Activated effector memory CD4-positive, alpha-beta T cell treated with anti-CD3 and anti-CD28 coated beads, Interleukin-2, amount 50 U/mL, for 16 hours (primary cell): ENCODE measurements at places on chromosomes 6 and 20.

- no peak for DNase-seq
Observed at GRCh38 chr6:120994573-120994967, 339.7 kb downstream of the TBC1D32 start.

DNA sequence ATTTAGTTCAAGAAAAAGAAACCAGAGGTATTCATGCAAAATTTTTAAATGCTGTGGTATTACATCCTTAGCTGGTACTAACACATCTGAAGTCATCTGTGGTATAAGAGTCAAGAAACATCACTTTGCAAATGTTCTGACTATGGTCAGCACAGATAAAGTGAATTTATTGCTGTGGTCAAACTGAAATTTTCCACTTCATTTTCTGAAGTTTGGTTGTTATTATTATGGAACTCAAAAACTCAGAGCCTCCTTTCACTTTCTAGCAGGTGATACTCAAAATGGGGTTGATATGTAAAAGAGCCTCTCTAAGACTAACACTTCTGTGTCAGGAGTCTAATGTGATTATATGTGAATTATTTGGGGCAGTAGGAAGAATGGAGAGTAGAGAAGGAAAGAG is 257.8 kb downstream of the RNGTT start:
- DNase-seq = no peak

DNA sequence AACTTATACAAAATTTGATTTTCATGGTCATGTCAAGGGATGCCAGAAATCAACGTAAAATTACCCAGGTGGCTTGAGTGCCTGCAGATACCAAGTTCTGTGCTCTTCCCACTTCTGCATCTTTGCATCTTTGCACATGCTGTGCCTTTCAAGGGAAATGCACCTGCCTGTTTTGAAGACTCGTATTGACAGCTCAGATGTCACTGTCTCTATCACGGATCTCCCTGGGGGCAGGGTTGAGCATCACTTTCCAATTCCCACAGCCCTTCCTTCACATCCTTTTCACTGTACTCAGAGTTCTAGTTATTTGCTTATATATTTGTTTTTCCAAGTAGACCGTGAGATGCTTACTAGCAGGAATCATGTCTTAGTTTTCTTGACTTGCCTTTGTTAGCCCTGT is 274.2 kb downstream of the CDH26 start:
- no peak for DNase-seq

- no peak for DNase-seq
Observed at GRCh38 chr6:38974389-38975151, 74.0 kb upstream of the GLP1R start.

DNA sequence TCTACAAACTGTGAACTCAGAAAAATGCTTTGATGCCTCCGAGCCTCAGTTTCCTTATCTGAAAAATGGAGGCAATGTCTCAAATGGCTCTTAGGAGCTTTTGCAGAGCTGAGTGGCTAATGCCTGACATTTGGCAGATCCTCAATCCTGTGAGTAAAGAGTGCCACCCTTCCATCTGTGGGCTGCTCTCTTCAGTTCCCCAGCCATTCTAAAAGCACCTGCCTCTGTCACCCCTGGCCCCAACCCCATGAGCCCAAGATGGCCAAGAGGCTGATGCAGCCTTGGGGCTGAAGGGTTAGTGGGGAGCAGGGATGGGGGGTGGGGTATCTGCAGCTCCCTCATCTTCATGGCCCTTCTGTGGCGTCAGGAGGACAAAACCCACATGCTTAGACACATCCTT is 14.5 kb upstream of the GUCA1A start:
- DNase-seq = no peak
